ENCODE measurements at places on chromosomes 1 and 21.

DNA sequence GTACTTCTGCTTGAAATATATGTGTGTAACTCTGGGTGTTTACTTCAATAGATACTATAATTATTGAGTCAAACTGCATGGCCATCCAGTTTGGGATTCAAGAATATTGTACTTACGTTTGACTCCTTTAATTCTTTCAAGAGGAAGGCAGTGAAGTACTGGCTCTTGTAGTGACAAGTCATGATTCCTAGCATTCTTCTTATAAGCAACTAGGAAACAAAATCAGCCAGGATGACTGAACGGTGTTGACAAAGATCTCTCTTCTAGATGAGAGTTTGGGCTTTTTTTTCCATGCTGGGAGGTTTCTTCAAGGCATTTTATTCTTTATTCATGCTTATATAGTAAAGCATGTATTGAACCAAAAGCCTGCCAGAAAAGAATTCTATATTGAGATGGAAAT is 58.3 kb downstream of the CLEC20A start:
- no peak for DNase-seq

DNA sequence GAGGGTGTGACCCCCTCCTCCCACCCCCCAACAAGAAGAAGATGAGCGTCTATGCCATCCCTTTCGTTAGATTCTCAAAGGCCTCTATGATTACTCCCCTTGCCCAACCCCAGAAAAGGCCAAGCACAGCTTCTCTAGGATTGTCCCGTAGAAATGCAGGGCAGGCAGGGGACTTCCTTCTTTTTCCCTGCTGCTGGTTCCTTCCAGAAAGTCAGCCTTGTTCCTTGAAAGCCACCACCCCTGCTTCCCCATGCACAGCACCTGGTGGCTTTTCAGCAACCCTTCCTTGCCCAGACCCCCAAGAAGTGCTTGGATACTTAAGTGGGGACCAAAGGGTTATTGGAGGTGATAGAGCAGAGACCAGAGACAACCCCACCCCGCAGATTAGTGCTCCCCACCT is 75.1 kb downstream of the ARHGEF10L start:
- DNase-seq: no peak

DNA sequence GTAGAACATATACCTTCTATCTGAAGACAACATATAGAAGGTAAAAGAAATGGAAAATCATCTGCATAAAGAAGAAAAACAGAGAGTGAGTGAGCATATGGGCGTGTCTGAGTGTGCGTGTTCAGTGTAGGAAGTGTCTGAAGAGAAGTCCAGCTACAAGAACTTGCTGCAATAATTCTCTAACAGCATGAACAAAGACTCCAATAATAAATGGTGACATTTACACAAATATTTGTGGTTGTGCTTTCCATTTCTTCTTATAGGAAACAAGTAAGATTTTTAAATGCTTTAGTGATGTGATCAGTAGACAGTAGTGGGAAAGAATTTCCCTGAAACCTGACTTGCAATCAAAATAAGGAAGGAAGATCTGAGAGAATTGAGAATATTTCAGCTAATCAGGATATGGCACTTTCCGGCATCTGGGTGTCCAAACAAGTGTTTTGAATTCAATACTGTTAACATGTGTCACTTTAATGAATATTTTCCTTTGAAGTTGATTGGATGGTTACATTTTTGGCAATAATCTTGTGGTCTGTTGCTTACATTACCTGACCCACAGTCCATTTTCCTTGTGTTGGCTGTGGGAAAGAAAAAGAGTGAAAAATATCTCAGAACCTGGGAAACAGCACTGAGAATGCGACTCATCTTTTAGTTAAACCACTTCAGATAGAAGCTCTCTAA is 154.0 kb downstream of the TGFB2 start:
- no peak for DNase-seq

- no peak for DNase-seq
These were observed 58.3 kb upstream of the PLA2G4A start for GRCh38 chr1:186770421-186770820.

- peak; percentile 32 for DNase-seq
These were observed 67.9 kb upstream of the IL12RB2 start for GRCh38 chr1:67239738-67240137.

GRCh38 chr1:202835548-202836072 is 24.9 kb downstream of the PCAT6 start:
- DNase-seq: peak; percentile 34

DNA sequence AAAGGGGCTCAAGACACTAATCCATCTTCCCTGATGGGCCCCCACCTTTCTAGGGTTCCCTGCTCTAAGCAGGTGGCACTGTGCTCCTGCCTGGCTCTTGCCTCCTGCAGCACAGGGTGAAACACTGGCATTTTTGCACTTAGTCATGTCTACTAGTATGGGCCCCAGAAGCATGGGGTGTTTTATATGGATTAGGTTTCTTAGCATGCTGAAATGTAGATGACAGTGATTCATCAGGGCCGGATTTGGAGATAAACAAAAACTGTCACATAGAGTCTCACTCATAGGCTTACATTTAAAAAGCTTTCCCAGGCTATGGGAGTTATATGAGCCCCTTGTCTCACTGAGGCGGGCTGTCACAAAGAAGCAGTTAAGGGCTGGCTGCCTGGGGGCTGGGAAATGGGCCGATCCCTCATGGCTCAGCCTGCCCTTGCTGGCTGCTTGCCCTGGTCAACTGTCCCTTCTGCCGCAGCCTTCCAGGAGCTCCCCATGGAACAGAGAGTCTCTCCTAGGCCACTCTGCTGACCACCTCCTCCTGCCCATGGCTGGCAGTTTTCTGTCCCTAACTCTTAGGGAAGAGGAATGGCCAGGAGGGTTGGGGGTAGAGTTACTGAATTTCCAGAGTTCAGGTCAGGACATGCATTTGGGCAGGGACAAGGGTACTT is 6.5 kb downstream of the GALNT2 start:
- DNase-seq: no peak

DNA sequence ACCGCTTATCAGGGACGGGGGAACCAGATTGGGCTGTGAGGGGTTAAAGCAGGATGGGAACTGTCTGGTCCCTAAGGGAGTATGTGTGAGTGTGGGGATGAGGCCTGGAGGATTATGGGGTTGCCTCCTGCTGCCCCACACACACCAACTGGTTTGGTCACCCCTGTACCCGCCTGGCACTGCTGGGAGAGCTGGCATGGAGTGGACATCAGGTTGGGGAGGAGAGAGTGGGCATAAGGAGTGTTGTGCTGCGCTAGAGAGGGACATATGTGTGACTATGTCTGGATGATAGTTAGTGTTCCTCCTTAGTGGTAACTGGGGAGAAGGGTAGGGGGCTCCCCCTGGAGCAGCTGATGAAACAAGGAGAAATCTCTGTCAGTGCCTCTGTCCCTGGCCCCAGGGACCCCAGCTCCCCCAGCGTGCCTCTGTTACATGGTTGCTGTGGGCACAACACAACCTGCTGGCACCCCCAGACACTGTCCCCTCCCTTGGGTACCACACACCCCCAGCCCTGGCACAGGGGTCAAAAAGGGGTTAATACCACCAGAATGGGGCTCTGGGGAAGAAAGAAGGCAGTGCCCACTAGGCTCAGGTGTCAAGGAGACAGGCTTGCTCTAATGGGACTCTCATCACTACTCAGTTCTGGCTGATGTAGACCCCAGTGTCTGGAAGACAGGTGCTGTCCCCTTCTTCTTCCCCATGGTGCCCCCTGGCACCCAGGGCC is 1.9 kb downstream of the ZBTB7B start:
- peak; percentile 83 for DNase-seq

DNA sequence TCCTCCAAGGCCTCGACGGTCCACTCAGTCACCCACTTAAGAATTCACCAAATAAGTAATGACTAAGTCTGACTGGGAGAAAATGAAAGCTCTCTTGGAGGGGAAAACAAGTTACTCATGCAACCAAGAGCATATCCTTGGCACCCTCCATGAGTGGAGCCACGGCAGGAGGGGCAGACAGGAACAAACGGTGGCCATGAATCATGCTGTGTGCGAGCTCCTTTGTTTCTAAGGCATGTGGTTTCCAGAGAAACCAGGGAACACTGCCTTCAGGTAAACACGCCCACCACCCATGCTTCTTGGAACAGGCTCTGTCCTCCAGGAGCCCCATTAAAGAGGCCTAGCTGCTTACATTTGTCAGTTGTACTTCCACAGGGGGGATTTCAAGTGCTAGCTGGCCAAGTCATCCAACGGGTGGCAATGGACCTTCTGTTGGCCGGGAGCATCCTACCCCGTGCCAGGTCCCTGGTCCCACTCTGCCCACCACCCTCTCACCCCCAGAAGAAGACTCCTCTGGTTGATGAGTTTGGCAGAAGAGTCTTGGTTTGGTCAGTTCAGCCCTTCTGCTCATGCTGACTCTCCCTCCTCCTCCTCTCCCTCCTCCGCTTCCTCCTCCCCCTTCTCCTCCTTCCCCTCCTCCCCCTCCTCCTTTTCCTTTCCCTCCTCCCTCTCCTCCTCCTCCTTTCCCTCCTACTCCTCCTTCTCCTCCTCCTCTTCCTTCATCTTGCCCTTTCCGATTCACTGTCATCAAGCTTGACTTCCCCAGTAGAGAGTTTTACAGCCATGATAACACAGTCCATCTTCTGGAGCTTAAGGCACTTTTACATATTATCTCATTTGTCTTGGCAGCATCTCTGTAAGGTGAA is 107.6 kb downstream of the CCDC185 start:
- no peak for DNase-seq

GRCh38 chr1:228879164-228879563 is 143.9 kb downstream of the RHOU start:
- no peak for DNase-seq

DNA sequence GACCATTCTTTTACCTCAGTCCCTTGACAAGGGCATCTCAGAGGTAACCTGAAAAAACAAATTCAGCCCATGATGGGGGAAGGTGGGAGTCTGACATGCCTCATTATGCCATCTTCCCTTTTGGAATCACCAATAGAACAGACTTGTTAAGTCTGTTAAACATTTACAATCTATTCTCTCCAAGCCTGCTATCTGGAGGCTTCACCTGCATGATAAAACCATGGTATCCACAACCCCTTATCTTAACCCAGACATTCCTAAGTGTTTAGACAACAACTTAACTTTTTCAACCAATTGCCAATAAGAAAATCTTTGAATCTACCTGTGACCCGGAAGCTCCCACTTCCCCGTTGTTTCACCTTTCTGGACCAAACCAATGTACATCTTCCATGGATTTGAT is 233.0 kb upstream of the CACYBP start:
- DNase-seq: no peak

DNA sequence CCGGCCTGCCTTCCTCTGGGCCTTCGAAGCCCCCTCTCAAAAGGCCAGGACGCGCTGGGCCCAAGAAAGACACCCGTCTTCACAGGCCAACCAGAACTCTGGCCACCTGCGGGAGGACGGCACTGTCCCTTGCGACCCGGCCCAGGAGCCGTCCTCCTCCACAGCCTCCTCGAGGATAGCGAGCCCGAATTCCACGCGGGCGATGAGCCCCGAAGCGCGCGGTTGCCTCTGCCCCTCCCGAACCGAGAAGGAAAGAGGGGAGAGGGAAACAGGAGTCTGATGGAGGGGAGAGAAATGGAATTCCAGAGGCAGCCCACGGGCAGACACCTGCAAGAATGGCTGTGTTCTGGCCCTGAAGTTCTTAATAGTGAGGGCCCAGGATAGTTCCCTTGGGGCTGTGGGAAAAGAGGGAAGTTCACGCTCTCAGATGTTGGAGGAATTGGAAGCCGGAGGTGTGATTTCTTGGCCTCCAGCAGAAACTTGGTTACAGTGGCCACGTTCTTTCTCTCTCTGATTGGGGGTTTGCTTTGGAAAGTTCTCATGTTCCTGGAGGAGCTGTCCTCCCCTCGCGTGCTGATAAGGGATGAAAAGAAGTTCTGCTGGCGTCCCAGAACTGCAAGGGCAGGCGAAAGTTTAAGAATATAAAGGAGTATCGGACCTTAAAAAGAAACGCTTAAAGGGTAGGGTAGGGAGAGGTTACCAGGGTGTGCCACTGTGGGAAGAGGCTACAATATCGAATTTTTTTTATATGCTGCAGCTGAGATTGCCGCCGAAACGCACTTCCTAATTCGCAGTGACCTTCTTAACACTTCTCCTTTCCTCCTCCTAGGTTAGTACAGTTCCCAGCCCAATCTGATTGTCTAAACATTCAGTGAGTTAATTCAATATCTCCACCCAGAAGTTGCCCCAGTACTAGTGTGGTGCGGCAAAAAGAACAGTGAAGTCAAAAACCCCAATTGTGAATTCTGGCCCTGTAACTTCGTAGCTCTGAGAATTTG is 5.8 kb upstream of the SLC44A5 start:
- DNase-seq: no peak

DNA sequence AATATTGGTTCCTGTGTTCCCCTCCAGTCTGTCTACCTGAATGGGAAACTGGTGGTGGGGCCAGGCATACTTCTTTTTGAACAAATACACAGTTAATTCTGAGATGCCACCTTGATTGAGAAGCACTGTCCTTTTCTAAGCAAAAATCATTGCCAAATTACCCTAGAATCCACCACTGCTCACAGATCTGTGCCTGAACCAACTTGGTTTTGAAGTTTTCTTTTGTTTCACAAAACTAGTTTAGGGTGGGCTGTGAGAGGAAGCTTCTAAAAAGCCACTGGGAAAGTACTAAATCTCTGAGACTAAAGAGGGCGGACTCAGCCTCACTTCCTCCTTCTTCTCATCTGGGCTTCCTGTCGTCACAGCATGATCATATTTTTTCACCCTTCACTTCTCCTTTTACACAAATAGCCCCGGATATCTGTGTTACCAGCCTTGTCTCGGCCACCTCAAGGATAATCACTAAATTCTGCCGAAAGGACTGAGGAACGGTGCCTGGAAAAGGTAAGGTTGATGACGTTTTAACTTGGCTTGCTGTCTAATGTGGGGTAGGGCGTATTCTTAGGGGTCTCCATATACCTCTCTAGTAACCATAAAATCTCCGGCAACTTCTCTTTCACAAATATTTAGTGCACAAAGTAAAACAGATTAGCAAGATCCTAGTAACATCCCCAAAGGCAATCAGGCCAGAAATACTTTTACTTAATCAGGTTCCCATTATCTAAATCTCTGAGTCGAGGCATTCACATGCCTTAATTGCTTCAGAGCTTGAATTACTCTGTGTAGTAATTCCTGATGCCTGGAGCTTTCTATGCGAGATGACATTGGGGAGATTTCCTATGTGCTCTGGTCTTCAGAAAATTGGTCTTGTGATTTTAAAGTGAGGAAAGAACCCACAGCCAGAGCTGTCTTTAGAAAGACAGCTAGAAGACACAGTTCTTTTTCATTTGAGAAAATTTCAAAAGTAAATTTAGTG is at the start of gene CD53:
Gene CD53, plus strand, starts transcription at position 404 of the 976 bp plus-strand sequence. CDS start 18,261 bp downstream, outside the sequence.
- DNase-seq: peak; percentile 48
